ENCODE measurements at places on chromosomes 3 and 15.

- DNase-seq, result no peak
These were observed 39.2 kb upstream of the BCL2A1 start for GRCh38 chr15:80010131-80010673.

GRCh38 chr15:58529041-58529440 lies 97.2 kb downstream of the LIPC start:
- no peak for DNase-seq

DNA sequence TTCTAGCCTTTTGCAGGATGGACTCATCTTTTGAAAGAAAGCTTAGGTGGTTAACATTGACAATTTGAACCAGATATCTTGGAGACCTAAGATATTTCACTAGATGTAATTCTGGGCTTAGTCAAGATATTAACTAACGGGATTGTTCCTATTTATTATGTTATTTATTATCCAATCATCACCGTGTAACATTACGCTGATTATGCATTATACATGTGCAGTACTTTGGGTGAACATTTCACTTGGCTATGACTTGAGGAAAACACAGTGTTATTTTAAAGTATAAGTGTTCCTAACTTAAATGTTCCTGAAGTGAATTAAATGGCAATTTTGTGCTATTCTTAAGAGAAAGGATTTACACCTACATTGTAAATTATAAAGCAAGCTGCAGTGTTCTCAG lies 574.5 kb upstream of the KCNMB2 start:
- DNase-seq, result no peak

- DNase-seq, result no peak
These were observed 196.8 kb upstream of the MBNL1 start for GRCh38 chr3:152071924-152072323.

DNA sequence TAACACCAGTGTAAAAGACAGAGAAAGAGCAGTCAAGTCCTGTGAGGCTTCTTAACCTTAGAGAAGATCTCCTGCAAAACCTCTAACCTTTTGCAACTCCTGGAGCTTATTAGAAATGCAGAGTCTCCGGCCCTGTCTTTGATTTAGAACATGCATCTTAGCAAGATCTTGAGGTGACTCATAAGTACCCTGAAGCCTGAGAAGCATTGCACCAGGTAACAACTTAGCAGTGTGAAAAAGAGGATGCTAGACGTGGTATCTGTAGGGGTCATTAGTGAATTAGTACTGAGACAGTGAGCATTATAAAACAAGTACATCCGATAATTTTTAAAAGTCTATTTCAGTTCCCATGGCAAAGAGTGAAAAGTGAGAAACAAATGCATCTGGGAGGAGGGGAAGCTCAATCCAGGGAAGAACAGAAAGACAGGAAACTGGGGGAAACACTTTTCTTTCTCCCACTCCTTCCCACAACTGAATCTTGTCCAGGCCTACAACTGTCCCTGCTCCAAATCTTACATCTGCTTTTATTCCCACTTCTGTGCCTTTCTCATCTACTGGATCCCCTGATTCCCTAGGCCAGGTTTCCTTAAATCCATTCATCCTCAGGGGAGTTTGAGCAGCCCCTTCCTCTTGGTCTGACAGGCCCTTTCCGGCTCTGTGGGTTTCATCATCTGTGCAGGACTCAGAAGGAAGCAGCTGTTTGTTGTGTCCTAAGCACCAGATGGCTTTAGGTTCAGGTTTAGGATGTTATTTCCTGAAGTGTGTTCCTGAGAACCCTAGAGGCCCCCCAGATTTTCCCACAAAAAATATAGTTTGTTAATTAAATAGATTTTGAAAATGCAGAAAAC lies 128.1 kb upstream of the IL12A start:
- peak; percentile 18 for DNase-seq

- no peak for DNase-seq
These were observed 147.5 kb upstream of the VEPH1 start for GRCh38 chr3:157650699-157651098.

- DNase-seq, result no peak
These were observed 144.4 kb downstream of the GMNC start for GRCh38 chr3:190718097-190718496.

Measured in SHP77 (cell line).